Esophagus squamous epithelium (tissue), 5 donors: ENCODE measurements at places on chromosomes 13 and 19. TPM values are rescaled to one million over a fixed set of nuclear protein-coding genes. Genes with fewer than 3 reads are reported as not detected.

DNA sequence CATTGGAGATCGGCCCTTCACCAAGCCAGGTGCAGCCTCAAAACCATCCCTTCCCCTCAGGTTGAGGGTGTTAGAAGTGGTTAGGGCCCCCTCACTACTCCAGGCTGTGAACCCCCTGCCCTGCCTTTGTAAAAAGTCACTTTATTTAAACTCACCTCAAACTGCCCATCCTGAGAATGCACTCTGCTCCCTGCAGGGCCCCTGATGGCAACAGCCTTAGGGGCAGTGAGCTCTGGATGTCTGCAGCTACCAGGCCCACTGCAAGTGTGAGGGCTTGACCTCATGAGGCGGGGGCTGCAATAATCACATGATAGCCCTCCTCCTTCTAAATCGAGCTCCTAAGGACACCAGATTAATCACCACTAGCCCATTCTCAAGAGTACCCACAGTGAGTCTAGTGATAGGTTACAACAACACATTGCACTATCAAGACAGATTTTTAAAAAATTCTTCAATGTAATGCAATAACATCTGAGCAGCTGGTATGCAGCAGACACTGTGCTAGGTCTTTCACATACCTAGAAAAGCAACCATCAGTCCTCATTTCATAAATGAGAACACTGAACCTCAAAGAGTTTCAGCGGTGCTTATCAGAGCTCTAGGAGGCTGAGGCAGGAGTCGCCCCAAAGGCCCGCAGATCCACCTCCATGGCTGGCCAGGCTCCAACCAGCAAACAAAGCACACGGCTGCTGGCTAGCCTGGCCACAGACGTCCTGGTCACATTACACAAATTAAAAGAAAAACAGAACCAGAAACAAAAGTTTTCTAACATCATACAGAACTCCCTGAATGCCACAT lies 26.0 kb downstream of the SLC7A1 start:
- no peak overlapping the region for H3K4me3 ChIP-seq
- peaks cover 100% of the 10 kb centered on the region for H3K4me1 ChIP-seq
- peak overlapping the region; percentile 83 for H3K27ac ChIP-seq
- no peaks in the 10 kb centered on the region for H3K36me3 ChIP-seq
- no peaks in the 10 kb centered on the region for H3K27me3 ChIP-seq

DNA sequence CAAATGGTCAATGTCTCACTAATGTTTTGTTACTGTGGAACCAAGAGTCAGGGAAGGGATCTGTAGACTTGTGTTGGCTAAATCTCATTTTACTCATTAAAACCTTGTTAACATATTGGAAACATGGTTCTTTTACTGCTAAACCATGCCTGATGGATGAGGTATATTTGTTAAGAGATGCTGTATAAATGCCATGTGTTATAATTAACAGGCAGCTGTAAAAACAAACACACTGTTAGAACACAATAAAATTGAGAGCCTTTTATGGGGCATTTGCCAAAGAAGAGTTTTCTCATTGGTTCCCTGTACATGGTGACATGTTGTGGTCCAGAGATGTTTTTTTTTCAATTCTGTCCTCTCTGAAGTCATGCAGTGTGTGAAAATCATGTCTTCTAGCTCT lies 121.9 kb downstream of the ESD start:
- H3K27me3 ChIP-seq, result no peaks in the 10 kb centered on the region
- DNase-seq, result no peak
- peak overlapping the region; percentile 22 for H3K27ac ChIP-seq
- no peaks in the 10 kb centered on the region for H3K4me1 ChIP-seq
- no peak overlapping the region for H3K4me3 ChIP-seq
- no peaks in the 10 kb centered on the region for H3K36me3 ChIP-seq

GRCh38 chr19:3013263-3013725 lies 15.8 kb downstream of the TLE2 start:
- H3K4me3 ChIP-seq, result no peak overlapping the region
- H3K36me3 ChIP-seq, result no peaks in the 10 kb centered on the region
- H3K4me1 ChIP-seq, result peaks cover 6% of the 10 kb centered on the region
- no peak overlapping the region for H3K27ac ChIP-seq

DNA sequence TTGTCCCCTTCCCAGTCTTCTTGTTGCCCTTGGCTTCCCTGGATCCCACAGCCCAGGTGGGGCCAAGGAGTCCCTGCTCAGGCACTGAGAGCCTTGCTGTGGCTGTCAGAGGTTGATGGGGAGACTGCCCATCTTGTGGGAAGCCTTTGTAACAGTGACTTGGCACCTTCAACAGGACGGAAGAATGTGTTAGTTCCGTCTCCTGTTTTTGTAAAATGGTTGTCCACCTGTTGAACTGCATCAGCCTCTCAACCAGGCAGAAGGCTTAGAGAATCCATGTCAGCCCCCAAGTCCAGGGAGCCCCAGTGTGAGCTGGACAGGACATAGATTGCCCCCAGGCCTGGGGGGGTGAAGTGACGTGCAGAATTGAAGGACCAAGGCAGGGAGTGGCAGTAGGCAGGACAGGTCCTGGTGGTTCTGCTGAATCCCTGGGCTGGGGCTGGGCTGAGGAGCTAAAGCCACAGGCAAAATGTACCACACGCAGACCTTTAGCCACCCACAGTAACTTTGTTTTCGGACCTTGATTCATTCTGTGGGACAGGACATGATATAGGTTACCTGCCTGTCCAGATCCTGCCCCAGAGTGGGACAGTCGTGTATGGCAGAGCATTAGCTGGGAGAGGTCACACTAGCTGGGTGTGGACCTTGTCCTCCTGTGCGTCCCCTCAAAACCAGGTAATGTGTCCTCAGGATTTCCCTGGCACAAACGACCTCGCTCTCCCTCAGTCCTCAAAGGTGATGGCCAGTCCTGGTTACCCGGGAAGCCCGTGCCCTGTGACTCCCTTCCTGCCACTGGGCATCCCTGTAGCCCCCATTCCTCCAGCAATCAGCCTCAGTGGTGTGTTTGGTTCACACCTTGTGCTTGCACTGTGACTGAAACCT lies 47.0 kb downstream of the GATAD2A start:
- H3K36me3 ChIP-seq, result no peaks in the 10 kb centered on the region
- H3K27me3 ChIP-seq, result no peaks in the 10 kb centered on the region
- H3K4me3 ChIP-seq, result no peak overlapping the region
- no peak overlapping the region for H3K27ac ChIP-seq

GRCh38 chr19:50464348-50464747 lies 12.0 kb upstream of the EMC10 start:
- no peak for DNase-seq
- no peaks in the 10 kb centered on the region for H3K36me3 ChIP-seq
- peaks cover 56% of the 10 kb centered on the region for H3K27me3 ChIP-seq
- no peak overlapping the region for H3K4me3 ChIP-seq
- no peak overlapping the region for H3K27ac ChIP-seq

GRCh38 chr19:5693195-5694166 lies 3.4 kb downstream of the RPL36 start:
- no peak for DNase-seq
- H3K4me1 ChIP-seq, result peaks cover 48% of the 10 kb centered on the region
- H3K27ac ChIP-seq, result peak overlapping the region; percentile 93
- H3K27me3 ChIP-seq, result no peaks in the 10 kb centered on the region

Gene WIZ
- total RNA-seq, result 17.2 TPM

Gene NLRP11
- total RNA-seq, result not detected

Gene AMER2
- total RNA-seq, result not detected

Gene ATP7B
- total RNA-seq, result 3.6 TPM

Gene PRSS57
- total RNA-seq, result not detected

Gene GPR12
- not detected for total RNA-seq
